ENCODE measurements at places on chromosomes 5 and 9.
A peak's percentile ranks its signal among the peaks of the same experiment; 100 is the strongest.

DNA sequence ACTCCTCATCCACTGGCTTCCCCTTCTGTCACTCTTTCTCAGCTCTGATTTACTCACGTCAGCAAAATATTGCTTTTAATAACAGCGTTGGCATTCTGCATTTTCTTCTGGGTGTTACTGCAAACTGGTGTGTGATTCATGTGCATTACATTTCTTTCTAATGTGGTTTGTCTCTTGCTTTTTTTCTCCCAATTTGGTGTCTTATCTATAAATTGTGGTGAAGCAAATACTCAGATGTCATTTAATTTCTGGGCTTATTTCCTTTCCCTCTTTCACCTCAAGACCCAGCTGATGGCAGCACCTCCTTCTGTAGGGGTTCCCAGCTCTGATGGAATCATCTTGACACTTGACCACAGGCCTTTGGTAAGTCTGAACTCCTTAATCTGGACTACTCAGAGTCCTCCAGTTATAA lies 180.7 kb upstream of the ZNF618 start:
- no peak for DNase-seq

DNA sequence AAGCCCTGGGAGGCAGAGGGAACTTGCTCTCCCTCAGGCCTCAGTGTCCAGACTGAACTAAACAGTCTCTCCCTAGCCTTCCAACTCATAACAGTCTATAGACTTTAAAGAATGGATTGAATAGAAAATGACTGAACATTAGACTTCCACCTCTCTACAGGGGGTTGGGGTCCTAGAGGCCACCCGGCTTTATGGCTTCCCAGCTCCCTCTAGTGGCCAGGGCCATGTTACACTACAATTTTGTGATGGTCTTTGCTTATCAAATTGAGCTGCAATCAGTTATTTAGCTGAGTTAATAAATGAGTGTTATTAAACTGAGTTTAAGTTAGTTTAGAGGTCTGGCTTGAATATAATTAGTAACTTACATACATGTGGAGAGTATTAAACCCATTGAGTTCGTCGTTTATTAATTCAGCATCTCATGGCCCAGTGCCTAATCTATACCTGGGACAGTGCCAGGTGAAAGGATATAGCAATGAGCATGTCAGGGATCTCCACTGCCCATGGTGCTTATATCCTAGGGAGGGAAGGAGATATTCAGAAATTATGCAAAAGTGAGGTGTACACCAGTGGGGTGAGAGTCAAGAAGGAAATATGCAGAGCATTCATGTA lies 105.2 kb downstream of the SH3TC2 start:
- DNase-seq = no peak

- no peak for DNase-seq
Observed at GRCh38 chr9:121289026-121289771, 21.2 kb downstream of the GSN start.

DNA sequence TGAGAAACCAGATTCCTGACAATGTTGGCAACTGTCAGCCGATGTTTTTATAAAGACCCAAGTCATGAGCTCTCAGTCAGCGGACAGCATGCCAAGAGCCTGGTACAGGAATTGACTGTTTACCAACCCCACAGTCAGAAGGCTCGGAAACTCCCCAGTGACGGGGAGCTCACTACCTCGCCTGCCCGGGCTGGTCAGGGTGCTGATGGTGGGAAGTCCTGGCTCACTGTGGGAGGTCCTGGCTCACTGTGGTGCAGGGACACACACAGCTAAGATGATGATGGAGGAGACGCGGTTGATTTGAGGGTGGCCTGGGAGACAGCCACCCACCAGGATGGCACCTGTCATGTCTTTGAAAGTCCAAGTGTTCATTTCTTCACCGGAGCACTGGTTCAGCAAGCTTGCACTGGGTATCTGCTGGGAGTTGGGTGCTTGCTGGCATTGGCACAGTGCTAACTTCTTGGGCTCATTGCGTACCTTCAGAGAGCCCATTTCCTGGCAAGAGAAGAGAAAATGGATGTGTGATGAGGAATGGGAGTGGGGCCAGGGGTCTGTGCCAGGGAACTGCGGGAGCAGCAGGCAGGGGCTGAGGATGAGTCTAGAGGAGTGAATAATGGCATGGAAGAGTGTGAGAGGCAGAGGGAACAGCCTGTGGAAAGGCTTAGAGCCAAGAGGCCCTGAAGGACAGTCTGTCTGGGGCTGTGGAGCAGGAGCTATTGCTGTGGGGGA lies 15.3 kb downstream of the ASS1 start:
- DNase-seq = no peak

GRCh38 chr5:145925353-145925752 lies 11.0 kb upstream of the SH3RF2 start:
- DNase-seq = peak; percentile 93

- DNase-seq = no peak
Observed at GRCh38 chr9:92529124-92529523, 6.7 kb downstream of the ECM2 start.

DNA sequence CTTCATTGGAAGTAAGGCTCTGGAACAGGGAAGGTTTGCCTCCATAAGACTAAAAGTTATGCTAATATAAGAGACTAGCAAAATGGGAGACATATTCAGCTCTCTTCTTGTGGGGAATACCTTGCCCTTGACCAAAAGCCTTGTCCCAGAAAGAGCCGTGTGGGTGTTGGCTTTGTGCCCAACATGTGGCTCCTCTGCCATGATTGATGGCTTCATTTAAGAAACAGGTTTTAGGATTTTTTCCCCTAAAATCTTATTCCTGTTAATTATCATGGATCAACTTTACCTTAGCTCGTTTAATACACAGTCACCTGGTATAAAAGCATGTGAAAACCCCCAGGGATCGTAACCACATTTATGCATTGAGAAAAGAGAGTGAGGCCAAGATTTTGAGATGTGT lies 38.9 kb downstream of the DOCK8 start:
- no peak for DNase-seq

- DNase-seq = no peak
Observed at GRCh38 chr5:129382921-129383672, 77.0 kb upstream of the ADAMTS19 start.

GRCh38 chr5:61638476-61638875 lies 306.4 kb downstream of the ZSWIM6 start:
- no peak for DNase-seq

DNA sequence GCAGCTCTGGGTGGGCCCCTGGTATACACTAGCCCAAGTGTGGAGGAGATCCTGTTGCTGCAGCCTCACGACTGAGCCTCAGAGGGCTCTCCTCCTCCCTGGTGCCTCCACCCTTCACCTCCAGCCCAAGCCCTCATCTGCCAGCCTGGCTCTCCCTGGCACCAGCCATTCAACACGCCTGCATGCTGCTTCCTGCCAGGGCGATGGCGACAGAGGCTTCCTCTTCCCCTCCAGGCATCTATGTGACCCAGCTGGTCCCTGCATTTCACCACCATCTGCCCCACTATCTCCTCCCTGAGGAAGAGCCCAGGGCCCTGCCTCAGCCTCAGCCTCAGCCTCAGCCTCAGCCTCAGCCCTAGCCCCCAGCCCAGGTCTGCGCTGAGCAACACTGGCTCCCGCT lies 54.8 kb upstream of the ANGPTL2 start:
- no peak for DNase-seq

DNA sequence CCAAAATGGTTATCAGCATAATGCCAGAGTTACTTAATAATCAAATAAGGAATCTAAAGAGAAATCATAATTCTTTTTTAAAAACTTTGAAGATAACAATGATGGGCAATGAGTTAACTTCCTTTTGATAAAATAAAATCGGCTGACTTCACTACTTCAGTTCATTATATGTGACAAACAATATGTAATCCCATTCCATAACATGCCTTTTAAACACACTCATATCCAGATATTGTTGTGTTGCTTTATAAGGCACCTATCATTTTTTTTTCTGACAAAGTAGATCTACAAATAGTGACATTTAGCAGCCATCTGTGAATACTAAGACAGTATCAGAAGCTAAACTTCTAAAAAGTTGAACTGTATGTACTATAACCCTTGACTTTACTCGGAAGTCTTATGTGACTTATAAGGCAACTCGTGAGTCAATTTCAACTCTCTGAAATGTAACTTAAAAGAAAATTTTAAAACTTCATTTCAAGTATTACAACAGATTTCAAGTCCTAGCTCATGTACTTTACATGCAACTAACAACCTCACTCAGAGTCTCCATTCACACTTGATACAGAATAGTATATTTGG lies 7.5 kb downstream of the ADAMTS6 start:
- DNase-seq = no peak

DNA sequence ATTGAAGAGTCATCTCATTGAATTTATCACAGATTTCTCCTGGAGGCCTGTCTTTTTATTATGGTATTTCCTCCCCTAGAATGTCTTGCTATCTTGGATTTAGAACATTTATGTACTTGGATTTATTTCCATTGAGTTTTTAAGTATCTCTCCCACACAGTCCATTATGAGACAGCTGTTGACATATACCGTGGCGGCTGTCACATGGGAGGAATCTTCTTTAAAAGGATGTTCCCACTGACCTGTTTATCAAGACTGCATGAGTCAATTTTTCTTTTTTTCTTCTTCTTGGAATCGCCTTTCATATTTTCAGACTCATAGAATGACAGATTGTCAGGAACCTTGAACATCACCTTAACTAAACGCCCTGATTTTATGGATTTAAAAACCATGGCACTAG lies 2.9 kb upstream of the CAVIN4 start:
- DNase-seq = no peak

DNA sequence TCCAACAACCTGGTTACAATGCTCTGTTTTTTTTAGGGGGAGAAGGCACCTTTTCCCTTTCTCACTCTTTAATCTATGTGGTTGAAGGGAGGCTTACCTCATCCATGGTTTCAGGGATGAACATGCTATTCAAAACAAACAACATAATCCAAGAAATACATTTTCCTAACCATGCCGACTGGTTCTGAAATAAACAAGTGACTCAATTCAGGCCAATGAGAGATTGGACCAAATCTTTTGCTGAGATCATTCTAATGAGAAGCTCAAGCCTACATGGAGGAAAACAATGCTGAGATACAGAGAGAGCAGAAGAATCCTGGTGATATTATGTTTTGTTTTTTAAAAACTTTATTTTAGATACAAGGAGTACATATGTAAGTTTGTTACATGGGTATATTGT lies 46.8 kb upstream of the ELL2 start:
- DNase-seq = no peak

DNA sequence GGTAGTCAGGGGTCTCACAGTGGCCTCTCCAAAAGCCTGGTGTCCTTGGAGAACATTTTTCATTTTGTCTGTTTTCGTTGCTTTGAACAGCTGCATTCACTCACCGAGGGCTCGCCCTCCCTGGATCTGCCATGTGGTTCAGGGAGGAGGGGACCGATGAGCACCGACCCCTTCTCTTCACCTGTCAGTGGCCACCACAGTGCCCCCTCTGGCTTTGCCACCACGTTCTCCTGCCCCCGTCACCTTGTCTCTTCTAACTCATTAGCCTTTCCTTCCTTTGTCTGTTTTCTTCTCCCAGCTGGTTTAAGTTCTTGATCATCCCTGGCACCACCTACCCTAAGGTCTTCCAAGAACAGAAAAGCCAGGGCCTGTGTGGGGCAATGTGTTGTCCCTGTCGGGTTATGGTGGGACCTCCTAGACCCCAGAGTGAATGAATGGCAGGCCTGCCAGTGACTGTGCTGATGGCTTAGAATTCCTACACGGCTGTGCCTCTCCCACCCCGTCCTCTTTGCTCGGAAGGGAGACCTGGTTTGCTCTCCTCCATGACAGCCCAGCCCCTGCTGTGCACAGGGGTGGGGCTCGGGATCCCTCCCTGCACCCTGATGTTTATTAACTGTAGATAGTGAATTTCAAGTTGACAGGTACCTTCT lies 90.0 kb downstream of the ANKRD33B start:
- DNase-seq = no peak

DNA sequence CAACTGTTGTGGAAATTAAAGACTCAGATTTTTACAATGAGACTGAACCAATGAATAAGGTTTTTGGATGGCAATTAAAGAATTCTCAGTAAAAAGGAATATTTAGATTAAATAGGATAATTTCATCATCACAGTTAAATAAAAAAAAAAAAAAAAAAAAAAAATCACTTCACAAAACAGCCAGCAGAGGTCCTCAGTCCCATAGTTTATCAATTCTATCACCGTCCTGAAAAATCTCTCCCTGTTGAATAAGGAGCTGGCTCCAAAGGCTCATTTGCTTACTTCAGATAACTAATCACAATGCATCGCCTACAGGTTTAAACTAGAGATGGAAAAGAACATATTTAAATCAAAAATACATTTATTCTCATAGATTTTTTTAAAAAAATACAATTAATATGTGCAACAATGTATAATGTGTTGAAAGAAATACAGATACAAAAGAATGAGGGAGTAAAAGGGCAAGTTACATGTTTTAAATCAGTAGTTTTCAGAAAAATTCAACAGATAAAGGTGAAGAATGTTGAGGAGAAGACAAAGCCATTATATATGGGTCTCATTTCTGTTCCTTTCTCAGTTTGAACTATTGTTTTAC lies 175.8 kb upstream of the CHD1 start:
- no peak for DNase-seq

GRCh38 chr5:139394654-139395566 lies at the start of gene PROB1:
Gene PROB1 (minus strand): TSS chr5:139395104. CDS start chr5:139395081, 23 bp downstream.
- no peak for DNase-seq

GRCh38 chr9:15420796-15421195 lies 1.9 kb upstream of the SNAPC3 start:
- DNase-seq = no peak

GRCh38 chr5:138502121-138502520 lies 36.8 kb downstream of the EGR1 start:
- no peak for DNase-seq

- DNase-seq = no peak
Observed at GRCh38 chr9:130448035-130448624, 3.4 kb downstream of the ASS1 start.

DNA sequence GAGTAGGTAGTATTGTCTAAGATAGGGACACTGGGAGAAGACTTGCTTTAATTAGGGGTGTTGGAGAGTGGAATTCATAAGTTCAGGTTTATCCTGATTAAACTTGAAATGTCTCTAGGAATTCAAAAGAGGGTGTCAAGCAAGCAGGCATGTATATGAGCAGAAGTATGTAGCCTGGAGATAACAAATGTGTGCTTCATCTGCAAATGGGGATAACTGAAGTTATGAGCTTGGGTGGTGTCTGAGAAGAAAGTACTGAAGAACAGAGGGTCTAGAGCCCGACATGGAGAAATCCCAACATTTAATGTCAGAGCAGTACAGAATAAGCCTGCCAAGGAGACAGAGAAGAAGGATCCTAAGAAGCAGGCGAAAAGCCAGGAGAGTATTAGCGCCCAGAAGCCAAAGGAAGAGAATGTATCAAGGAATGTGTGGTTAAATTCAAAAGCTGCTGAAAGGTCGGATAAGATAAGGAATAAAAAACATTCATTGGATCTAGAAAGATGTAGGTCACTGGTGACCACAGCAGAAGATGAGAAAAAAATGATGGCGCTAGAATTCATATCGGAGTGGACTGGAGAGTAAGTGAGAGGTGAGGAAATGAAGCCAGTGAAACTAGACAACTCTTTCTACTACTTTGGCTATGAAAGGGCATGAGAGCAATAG lies 401.5 kb upstream of the PIK3R1 start:
- no peak for DNase-seq

GRCh38 chr9:127167560-127168326 lies 45.3 kb upstream of the ANGPTL2 start:
- no peak for DNase-seq

GRCh38 chr9:33105959-33106358 lies 29.5 kb upstream of the SMU1 start:
- no peak for DNase-seq

GRCh38 chr9:131464354-131465000 lies 38.2 kb upstream of the POMT1 start:
- no peak for DNase-seq

GRCh38 chr5:75239681-75240080 lies 3.0 kb upstream of the ANKRD31 start:
- no peak for DNase-seq

GRCh38 chr5:172410662-172411483 lies 43.5 kb downstream of the SH3PXD2B start:
- DNase-seq = no peak

All from AG04449 (cell line).